ENCODE measurements at places on chromosomes 7 and 10.
A peak's percentile ranks its signal among the peaks of the same experiment; 100 is the strongest.

DNA sequence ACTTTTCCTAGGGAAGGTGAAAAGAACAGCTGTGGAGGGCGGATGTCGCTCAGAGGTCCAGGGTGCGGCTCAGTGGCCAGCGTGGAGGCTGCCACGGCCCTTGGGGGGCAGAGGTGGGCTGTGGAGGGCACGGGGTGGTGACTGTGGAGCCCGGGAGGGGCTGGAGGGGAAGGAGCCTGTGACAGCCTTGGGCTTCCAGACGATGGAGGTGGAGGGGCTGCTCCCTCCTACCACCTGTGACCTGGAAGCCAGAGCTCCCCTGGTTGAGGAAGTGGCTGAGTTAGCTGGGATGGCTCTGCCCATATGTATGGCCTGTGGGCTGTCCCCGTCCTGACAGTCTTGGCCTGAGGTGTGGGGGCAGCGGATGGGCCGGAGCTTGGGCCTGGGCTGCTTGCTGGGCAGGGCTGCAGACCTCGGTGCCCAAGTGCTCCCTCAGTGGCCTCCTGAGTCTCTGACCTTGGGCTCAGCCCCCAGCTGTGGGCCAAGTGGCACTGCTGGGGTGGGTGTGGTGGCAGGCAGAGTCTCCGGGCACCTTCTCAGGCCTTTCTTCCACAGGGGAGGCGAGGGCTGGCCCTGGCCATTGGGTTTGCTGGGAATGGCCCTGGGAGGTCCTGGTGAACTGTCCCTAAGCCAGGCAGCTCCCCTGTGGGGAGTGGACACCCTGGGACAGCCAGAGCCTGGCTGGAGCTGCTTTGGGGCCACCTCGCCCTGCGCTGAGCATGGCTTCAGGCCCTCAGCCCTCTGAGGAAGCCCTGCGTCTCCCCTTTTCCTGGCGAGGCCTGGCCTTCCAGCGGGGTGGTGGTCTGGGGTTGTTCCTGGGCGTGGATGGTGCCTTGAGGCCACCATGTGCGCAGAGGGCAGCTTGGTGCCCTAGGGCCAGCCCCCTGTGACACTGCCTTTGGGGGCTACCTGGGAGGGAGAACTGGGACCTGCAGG lies 3.9 kb downstream of the BRI3 start:
- no peak for DNase-seq

- no peak for DNase-seq
These were observed 20.4 kb downstream of the OPALIN start for GRCh38 chr10:96338279-96338925.

DNA sequence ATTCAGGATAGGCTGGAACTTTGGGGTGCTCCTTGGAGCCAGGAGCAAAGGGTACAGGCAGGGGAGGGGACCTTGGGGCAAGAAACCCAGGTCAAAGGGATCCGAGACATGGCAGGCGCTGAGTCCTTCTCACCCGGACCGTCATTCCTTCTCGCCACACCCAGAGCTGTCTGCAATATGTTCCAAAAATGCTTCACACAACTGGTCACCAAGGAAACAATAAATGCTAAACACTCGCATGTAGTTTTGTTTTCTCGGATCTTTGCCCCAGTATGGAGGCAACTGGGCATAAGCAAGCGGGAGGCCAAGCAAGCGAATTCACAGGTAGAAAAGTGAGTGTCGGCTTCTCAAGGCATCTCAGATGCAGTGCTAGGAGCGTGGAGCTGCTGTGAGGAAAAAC lies 80.8 kb downstream of the PIP4K2A start:
- no peak for DNase-seq

GRCh38 chr7:29565224-29565630 lies 1.6 kb downstream of the PRR15 start:
- no peak for DNase-seq

DNA sequence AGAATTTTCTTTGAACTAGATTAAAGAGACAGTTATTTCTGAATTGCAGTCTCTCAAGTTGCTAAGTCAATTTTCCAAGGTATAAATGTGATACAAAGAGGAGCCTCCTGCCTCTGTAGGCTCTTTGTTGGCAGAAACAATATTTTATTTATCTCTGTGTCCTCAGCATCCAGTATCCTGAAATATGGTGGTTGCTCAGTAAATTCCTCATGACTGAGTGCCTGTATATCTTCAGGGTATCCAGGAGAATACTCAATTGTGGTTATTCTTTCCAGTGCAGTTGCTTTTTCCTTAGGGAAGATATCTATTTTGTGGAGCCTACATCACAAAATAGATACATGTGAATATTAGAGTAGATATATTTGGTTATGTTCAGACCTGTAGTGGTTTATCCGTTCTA lies 144.8 kb upstream of the FERD3L start:
- DNase-seq, result no peak

GRCh38 chr10:50623663-50624412 lies at the start of gene SGMS1:
TSS of gene SGMS1 (minus strand) at chr10:50623956. CDS start at chr10:50344114, 279,842 bp downstream.
- DNase-seq, result peak; percentile 36

DNA sequence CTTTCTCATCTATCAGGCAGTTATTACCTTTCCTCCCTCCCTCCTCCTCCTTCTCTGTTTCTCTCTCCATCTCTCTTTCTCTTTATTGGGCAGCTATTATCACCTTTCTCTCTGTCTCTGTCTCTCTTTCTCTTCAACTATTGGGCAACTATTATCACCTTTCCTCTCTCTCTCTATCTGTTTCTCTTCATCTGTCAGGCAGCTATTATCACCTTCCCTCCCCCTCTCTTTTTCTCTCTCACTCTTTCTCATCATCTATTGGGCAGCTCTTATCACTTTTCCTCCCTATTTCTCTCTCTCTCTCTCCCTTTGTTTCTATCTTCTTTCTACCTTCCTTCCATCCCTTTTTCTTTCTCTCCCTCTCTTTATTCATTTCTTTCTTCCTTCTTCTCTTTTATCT lies 1.2 kb downstream of the DMBT1 start:
- DNase-seq, result no peak

Data from DMS79 (cell line).